Transverse colon (tissue), 4 donors: ENCODE measurements at places on chromosomes 4 and X. TPM values are rescaled to one million over a fixed set of nuclear protein-coding genes. Genes with fewer than 3 reads are reported as not detected.

- H3K36me3 ChIP-seq: no peaks in the 10 kb centered on the region
- H3K4me3 ChIP-seq: no peak overlapping the region
- no peaks in the 10 kb centered on the region for H3K4me1 ChIP-seq
- no peak for DNase-seq
- H3K27me3 ChIP-seq: no peaks in the 10 kb centered on the region
These were observed 10.5 kb upstream of the MAMLD1 start for GRCh38 chrX:150352581-150352980.

DNA sequence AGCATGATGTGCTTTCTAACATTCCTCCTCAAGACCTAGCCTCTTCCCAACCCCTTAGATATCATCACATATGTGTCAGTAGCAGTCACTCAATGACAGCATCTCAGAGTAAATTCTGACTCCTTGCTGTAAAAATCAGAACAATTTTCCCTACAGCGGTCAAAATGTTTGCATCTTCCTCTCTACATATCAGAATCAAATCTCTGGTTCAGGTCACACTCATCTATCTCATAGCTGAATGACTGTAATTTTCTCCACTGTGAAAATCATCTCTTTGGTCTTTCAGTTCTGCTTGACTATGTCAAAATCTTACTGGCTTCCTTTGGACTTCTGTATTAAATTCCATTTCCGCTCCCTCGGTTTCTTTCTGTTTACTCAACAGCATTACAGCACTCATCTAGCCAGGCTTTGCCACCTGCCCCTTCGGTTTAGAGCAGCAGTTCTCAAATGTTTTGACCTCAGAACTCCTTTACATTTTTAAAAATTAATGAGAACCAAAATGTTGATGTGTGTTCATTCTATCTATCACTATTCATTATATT is 57.3 kb downstream of the AGA start:
- no peaks in the 10 kb centered on the region for H3K36me3 ChIP-seq
- H3K27me3 ChIP-seq: no peaks in the 10 kb centered on the region
- DNase-seq: no peak

The SPANXD gene
- total RNA-seq: not detected

The VCX2 gene
- not detected for total RNA-seq

The TCEAL9 gene
- total RNA-seq: 31.3 TPM

The DMP1 gene
- not detected for total RNA-seq
